Activated naive CD4-positive, alpha-beta T cell treated with anti-CD3 and anti-CD28 coated beads, Interleukin-2, amount 50 U/mL, for 16 hours (primary cell): ENCODE measurements at places on chromosomes 3 and 15.
A peak's percentile ranks its signal among the peaks of the same experiment; 100 is the strongest.

DNA sequence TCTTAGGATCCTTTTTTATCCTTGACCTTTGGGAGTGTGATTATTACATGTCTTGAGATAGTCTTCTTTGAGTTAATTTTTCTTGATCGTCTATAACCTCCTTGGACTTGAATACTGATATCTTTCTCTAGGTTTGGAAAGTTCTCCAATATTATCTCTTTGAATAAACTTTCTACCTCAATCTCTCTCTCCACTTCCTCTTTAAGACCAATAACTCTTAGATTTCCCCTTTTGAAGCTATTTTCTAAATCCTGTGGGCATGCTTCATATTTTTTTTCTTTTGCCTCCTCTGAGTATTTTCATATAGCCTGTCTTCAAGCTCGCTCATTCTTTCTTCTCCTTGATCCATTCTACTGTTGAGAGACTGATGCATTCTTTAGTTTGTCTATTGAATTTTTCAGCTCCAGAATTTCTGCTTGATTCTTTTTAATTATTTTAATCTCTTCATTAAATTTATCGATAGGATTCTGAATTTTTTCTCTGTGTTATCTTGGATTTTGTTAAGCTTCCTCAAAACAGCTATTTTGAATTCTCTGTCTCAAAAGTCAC is 12.1 kb downstream of the USF3 start:
- DNase-seq, result no peak

DNA sequence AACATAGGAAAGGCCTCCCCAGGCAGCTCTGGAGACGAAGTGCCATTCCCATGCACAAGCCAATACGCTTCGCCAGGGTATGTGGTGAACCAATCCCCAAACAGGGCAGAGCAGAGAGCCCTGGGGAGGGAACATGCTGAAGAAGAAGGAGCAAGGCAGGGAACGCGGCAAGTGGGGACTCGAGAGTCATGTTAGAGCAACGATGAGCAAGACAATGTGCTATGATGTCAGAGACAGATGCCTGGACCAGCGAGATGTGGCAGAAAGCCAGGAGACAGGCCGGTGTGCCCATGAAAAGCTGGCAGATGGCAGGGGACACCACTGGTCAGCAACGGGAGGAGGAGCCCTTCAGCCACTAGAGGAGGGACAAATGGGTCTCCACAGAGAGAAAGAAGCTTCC is 39.6 kb downstream of the NIPA2 start:
- no peak for DNase-seq

- no peak for DNase-seq
These were observed 273.6 kb downstream of the SHOX2 start for GRCh38 chr3:157832588-157832987.

DNA sequence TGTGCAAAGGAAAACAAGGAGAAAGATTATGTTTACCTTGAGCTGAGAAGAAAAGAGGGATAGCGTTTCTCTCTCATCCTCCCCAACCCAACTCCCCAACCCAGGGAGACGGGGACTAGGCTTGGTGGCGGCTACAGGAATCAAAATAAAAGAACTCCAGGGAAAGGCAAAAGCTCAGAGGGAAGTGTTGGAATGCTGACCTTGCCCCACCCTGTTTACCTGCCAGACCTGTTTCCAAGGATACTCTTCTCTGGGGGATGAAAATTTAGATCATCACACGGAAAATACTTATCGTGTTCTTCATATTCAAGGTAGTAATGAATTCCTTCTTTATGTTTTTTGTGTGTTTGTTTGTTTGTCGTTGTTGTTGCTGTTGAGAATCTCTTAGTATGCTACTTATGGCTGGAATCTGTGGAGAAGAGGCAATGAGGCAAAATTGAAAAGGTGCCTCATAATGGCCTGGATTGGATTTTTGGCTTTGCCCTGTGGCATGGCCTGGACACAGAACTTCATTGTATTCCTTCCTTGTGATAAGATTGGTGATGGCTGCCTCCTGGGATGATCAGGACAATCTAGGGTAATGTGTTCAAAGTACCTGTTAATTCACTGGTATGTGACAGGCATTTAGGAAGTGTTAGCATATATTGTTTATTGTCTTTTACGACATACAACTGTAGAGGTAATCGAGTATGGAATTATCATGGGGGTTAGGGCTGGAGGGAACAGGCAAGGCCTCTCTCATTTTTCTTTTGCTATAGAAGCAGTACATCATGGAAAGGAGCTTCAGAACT is 11.1 kb upstream of the TPRG1 start:
- DNase-seq, result no peak

DNA sequence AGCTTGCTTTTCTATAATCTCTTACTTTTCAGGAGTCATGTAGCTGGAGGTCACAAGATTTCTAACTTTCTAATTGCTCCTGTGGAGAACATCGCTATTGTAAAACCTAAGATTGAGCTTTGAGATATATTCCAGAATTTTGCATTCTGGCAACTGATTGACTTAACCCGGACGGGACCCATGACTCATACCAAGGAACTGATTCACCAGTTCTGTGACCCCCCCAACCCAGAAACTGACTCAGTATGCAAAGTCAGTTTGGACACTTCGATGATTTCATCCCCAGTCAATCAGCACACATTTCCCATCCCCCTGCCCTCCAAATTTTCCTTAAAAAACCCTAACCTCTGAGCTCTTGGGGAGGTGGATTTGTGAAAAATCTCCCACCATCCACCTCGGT is 396.5 kb upstream of the GBE1 start:
- DNase-seq, result no peak

DNA sequence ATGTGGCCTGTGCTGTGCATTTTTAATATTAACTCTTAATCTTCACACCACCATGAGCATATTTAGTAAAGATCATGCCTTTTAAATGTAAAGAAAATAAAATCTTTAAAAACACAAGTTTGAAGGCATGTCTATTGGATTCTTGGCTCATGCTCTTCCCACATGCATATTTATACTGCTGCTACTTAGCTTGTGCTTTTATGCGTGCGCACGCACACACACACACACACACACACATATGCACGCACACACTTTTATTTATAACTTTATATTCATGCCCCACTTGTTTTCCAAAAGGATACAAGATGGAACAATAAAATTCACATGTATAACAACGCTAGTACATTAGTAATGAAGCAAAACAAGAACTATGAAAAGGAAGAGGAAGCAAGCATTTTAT is 36.1 kb upstream of the ZPLD1 start:
- no peak for DNase-seq

DNA sequence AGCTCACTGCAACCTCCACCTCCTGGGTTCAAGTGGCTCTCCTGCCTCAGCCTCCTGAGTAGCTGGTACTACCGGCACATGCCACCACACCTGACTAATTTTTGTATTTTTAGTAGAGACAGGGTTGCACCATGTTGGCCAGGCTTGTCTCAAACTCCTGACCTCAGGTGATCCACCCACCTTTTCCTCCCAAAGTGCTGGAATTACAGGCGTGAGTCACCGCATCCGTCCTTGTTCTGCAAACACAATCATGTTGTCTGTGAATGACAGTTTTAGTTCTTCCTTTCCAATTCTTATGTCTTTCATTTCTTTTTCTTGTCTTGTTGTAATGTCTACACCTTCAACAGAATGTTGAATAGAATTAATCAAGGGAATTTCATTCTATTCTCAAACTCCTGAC is 16.3 kb upstream of the SMCO1 start:
- DNase-seq, result no peak

DNA sequence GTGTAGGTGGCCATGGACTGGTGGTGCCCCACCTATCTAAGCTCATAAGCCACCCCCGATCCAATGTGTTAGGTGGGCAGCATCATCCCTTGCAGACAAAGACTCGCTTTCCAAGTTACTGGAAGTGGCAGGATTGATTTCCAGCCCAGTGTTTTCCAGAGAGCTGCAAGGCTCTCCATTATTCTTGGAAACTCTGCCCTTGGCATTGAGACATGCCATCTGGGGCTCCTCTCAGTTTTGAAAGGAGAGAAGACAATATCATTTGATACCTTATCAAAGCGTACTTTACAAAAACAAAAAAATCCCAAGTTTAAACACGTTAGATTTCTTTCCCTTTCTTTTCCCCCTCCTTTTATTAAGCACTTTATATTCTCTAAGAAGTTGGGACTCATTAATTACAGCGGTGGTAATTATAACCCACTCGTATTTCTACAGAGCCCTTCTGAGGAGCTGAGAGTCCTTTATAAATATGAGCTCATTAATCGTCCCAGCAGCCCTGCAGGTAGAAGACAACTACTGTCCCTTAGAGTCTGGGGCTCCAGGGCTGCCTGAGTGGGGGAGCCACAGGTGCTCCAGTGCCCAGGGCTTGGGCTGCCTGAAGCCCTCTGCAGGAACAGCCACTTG is 226.1 kb downstream of the TLE3 start:
- no peak for DNase-seq

GRCh38 chr3:181616088-181617070 is 95.3 kb upstream of the SOX2 start:
- DNase-seq, result no peak

GRCh38 chr15:51641490-51642130 is 19.0 kb upstream of the DMXL2 start:
- DNase-seq, result no peak

- DNase-seq, result no peak
These were observed 148.6 kb upstream of the MME start for GRCh38 chr3:154931484-154931883.

DNA sequence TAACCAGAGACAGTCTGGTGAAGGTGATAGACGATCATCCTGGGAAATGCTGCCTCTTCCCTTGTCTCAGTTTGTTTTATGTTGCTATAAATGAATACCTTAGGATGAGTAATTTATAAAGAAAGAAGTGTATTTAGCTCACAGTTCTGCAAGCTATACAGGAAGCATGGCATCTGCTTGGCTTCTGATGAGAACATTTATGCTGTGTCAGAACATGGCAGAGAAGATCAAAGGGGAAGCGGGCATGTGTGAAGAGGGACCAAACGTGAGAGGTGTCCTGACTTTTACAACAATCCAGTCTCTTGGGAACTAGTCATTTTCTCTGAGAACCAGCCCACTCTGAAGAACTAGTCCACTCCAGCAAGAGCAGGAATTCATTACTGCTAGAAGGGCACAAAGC is 9.6 kb downstream of the CMC1 start:
- no peak for DNase-seq

- DNase-seq, result no peak
These were observed 33.7 kb upstream of the PPM1L start for GRCh38 chr3:160722331-160722730.

- no peak for DNase-seq
These were observed 460.6 kb upstream of the NR2F2 start for GRCh38 chr15:95869920-95870319.

GRCh38 chr3:197512691-197513571 is 42.8 kb downstream of the BDH1 start:
- DNase-seq, result no peak

DNA sequence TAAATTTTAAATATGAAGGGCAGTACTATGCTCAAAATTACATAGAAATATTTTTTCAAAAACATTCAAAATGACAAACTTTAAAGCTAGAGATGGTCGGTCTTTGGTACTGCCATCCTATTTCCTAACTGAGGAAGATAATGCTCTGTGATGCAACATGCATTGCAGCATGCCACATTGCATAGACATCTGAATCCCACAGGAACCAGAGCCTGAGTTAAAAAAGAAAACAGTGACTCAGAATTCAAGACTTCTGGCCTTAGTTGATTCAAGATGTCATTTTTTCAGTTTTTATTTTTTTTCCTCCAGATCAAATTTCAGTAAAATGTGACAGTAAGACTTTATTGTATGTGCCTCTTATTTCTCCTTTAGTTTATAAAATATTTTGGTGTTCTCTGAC is 33.1 kb downstream of the TP63 start:
- DNase-seq, result no peak

DNA sequence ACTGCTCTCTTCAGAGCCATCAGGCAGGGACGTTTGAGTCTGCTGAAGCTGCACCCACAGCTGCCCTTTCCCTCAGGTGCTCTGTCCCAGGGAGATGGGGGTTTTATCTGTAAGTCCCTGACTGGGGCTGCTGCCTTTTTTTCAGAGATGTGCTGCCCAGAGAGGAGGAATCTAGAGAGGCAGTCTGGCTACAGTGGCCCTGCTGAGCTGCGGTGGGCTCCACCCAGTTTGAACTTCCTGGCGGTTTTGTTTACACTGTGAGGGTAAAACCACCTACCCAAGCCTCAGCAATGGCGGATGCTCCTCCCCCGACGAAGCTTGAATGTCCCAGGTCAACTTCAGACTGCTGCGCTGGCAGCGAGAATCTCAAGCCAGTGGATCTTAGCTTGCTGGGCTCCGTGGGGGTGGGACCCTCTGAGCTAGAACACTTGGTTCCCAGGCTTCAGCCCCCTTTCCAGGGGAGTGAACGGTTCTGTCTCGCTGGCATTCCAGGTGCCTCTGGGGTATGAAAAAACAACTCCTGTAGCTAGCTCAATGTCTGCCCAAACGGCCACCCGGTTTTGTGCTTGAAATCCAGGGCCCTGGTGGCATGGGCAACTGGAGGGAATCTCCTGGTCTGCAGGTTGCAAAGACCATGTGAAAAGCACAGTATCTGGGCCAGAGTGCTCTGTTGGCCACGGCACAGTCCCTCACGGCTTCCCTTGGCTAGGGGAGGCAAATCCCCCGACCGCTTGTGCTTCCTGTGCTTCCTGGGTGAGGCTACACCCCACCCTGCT is 21.1 kb upstream of the ST6GAL1 start:
- DNase-seq, result peak; percentile 57

- DNase-seq, result no peak
These were observed 173.4 kb downstream of the XXYLT1 start for GRCh38 chr3:195097331-195098255.

DNA sequence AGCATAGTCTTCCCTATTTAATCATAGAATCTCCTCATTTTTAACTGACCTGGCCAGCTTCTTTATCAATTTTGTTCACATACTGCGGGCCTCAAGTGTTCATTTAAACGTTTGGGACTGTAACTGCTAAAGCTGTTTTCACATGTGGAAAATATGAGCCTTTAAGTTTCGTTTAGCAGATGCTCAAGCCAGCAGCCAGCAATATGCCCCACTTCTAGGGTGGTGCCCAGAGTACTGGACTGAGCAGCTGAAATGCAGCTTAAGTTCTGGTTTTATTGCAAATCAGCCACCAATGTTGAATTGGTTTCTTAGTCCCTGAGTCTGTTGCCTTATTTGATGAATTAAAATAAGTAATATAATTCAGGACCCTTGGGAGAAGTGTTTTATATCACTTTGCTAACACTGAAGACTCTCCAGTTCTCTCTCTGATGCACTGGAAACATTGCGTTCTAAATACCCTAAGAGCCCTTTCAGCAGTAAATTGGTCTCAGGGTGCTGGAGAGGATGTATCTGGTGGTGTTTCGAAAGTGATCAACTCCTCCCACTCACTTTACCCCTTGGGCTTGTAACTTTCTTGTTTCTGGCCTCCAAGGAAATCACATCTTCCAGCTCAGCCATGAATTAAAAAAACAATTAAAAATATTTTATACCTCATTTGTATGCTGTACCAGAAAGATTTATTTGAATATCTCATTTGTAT is 61.7 kb downstream of the B3GALNT1 start:
- DNase-seq, result no peak

- DNase-seq, result no peak
These were observed 1.0 kb downstream of the SNX1 start for GRCh38 chr15:64096668-64097384.

DNA sequence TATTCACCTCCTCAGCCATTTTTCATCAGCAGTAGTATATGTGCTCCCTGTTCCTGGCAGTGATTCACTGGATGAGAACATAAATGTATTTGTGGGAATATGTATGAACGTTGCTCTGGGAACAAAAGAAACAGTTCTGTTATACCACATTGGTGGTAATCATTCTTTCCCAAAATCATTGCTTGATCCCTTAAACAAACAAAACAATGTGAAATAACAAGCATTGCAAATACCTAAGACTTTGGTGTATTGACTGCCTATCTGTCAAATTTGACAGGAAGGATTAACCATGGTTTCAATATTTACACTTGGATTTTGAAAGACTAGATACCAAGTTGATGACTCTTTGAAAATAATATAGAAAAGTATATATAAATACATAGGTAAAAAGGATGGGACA is 284.1 kb downstream of the FHIT start:
- DNase-seq, result no peak
